Hepatic stellate cell (primary cell): ENCODE measurements at places on chromosomes 16 and 17.
A peak's percentile ranks its signal among the peaks of the same experiment; 100 is the strongest.

DNA sequence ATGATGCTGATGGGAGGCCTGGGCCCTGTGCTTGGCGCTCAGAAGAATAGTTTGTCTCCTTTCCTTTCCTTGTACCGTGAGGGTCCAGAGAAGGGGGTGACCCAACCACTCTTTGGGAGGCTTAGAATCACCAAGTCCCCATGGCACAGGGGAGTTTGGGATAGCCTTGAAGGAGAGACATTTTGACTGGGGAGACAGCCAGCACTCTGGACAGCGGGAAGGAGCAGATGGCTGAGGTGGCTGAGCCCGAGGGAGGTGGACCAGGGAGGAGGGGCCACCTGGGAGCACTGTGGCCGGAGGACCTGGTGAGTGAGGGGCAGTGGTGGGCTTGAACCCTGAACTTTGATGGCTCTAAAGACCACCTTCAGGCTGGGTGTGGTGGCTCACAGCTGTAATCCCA, 18.2 kb downstream of the MGAT5B start:
- DNase-seq = no peak

DNA sequence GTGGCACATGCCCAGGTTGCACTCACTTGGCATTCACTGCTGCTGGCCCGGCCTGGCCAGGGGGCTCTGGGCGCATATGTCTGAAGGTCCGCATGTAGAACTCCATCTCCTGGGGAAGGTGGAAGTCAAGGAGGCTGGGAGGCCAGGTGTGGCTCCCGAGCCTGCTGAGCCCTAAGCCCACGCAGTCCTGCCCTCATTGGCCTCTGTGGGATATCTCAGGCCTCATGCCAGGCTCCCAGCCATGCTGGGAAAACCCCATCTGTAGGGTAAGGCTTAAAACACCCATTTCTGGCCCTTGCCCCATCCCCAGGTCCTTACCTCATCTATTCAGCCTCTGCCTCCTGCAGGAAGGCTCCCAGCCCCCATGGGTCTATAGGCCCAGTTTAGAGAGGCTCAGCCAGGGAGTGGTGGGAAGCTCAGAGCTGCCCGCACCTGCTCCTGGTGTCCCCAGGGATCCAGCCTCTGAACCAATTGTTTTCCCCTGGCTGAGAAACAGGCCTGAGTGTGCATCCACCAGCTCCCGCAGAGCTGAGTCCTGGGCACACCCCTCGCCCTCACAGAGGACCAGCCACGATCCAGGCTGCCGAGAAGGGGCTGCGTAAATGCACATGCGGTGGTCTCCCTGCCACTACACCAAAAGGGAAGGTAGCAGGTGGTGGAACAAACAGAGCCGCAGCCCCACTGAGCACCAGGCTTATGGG, 2.3 kb upstream of the TPPP3 start:
- no peak for DNase-seq

- DNase-seq = no peak
These were observed 105.7 kb downstream of the PITPNC1 start for GRCh38 chr17:67482764-67483163.

GRCh38 chr16:1890024-1890707, 18.2 kb upstream of the MEIOB start:
- no peak for DNase-seq

DNA sequence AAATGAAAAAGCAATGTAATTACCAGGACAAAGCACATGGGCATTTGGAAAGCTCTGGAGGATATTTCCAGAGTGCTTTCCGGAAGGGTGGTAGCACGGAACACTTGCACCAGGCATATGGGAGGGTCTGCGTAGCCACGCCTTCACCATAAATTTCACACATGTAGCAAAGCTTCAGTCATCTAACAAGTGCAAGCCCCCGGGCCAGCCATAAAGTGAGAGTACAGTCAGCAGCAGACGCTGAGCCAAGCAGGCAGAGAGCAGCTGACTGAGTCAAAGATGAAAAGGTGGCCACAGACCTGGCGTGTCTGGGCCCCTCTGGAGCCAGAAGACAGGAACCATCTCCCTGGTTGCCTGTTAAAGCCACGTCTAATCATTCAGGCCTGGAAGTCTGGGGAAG, 130.6 kb downstream of the SEC14L1 start:
- DNase-seq = no peak

DNA sequence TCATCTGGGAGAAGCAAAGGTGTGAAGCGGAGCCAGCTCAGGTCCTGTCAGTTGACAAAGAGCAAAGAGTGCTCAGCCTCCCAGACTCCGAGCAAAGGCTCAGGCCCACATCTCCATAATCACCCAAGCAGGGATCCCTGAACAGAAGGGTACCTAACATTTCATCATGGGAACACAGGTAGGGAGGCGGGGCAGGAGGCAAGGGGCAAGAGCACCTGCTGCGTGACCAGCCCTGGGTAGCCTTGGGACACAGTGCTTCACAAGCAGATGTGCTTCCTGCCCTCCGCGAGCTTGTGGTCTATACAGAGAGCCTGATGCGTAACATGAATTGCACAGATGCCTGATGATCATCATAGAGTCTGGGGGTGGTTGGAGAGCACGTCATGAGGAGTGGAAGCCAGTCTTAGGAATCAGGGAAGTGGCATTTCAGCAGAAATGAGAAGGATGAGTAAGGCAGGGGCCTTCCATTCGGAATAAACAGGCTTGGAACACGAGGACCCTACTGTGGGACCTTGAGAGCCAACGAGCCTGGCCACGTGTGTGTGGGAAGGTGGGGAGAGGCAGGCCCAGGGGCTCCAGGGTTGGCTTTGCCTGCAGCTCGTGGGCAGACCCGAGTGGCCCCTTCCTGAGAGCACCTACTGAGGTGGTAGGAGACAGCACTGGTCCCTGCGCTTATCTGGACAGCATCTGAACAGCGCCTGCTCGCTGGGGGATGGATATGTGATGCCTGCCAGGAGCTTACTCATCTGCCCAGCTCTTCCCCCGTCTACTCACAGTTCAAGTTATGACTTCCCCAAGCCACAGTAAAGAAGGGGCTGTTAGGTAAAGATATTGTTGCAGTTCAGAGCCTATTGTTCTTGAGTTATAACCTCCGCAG, 125.8 kb downstream of the CCDC182 start:
- no peak for DNase-seq

- no peak for DNase-seq
These were observed 112.9 kb downstream of the GP2 start for GRCh38 chr16:20214401-20214800.

DNA sequence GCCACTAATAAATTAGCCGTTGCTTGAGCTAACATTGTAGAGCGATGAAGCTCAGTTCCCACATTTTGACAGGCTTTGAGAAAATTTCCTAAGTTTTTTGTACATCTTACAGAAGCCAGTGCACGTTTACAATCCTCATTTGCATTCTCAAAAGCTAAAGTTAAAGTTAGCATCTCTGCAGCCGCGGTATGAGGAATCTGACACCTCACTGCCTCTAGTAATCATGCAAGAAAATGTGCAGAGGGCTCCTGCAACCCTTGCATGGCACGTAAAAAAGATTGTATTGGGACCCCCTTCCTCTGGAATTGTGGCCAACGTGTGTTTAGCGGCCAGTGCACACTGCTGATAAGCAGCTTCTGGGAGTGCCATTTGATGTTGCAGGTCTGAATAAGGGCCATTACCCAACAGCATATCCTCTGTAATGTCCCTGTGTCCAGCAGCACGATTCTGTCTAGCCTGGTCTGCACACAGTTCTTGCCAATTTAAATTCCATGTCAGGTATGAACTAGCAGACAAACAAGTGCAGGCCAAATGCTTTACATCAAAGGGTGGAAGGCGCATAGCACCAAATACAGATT, 12.4 kb upstream of the ZNF689 start:
- no peak for DNase-seq

DNA sequence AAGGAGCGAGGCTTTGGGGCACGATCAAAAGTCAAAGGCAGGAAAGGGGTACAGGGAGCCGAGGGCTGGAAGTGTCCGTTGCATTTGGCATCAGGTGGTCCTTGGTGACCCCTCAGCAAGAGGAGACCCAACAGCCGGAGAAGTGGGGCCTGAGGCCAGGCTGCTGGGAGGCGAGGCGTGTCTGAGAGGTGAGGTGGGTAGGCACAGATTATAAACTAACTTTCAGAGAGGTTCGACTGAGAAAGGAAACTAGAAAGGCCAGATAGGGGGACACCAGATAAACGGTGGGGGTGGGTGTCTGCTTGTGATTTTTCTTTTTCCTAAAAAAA, 3.6 kb downstream of the PECAM1 start:
- DNase-seq = no peak

DNA sequence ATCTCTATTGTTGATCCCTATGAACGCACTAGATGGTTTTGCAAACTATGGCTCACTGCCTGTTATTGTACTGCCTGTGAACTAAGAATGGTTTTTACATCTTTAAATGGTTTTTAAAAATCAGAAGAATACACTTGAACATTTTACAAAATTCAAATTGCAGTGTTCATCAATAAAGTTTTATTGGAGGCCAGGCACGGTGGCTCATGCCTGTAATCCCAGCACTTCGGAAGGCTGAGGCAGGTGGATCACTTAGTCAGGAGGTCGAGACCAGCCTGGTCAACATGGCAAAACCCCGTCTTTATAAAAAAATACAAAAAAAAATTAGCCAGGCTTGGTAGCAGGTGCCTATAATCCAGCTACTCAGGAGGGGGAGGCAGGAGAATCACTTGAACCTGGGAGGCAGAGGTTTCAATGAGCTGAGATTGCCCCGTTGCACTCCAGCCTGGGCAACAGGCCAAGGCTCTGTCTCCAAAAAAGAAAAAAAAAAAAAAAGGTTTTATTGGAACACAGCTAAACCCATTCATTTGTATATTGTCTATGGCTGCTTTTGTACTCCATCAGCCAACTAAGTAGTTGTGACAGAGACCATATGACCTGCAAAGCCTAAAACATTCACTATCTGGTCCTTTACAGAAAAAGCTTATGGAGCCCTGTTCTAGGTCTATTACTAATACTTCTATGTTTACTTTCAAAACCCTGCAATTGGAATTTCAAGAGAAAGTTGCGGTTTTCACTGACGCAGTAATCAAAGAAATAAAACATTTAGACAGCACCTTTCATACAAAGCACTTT, 18.9 kb downstream of the IKZF3 start:
- no peak for DNase-seq

GRCh38 chr17:79749156-79749815, 18.5 kb downstream of the ENPP7 start:
- peak; percentile 62 for DNase-seq

DNA sequence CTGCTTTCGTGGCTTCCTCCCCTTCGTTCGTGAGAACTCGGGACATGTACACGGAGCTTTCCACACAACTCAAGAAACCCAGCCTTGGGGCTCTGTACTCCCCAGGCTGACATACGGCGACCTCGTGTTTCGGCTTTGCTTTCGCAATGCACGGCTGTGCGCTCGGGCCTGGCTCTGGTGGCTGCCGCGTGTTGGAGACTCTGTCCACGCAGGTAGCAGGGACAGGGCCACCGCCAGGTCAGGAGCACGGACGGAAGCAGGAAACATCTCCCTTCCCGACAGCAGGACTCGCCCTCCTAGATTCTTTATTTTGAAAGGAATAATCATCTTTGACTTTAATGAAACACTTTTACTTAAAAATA, 17.3 kb downstream of the UTS2R start:
- no peak for DNase-seq

GRCh38 chr16:31108794-31109558, 790 bp downstream of the BCKDK start:
- DNase-seq = no peak

DNA sequence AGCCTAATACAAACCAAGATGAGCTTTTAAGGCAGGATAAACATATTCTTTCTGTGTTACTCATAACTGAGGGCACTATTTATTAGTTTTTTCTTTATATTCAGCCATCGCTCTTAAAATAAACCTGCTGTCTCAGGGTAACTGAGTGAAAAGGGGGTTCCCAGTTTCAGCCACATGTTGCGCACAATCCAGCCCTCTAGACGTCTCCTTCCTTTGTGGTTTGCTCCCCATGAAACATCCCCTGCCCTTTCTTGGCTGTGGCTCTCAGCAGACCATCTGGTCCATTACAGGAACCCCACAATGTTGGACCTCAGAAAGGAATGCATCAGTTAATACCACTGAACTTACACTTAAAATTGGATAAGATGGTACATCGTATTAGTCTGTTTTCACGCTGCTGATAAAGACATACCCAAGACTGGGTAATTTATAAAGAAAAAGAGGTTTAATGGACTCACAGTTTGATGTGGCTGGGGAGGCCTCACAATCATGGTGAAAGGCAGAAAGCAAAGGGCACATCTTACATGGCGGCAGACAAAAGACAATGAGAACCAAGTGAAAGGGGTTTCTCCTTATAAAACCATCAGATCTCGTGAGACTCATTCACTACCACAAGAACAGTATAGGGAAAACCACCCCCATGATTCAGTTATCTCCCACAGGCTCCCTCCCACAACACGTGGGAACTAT, 12.6 kb upstream of the IL21R start:
- no peak for DNase-seq

DNA sequence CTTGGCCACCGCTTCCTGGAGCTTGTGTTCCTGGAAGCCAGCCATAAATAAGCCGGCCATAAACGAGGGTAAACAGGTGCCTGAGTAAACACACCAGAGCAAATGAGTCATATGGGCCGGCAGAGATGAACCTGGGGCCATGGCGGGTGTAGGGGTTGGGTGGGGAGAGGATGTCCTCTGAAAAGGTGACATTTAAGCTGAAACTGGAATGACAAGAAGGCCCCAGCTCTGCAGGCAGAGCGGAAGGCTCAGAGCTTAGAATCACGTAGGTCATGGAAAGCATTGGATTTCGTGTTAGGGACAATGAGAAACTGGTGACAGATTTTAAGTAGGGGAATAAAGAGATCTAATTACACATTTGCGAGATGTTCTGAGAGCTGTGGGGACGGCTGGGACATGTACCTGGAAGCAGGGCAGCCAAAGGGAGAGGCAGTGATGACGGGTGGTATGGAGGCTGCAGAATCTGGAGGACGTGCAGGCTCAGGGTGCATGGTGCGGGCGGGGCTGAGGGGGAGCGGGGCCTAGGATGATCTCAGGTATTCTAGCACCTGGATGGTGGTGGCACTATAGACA, 8.1 kb upstream of the DNASE1 start:
- DNase-seq = no peak

- DNase-seq = no peak
These were observed 25.3 kb upstream of the PHAF1 start for GRCh38 chr16:67084345-67085028.

- DNase-seq = no peak
These were observed 2.0 kb downstream of the GH1 start for GRCh38 chr17:63916566-63917185.

DNA sequence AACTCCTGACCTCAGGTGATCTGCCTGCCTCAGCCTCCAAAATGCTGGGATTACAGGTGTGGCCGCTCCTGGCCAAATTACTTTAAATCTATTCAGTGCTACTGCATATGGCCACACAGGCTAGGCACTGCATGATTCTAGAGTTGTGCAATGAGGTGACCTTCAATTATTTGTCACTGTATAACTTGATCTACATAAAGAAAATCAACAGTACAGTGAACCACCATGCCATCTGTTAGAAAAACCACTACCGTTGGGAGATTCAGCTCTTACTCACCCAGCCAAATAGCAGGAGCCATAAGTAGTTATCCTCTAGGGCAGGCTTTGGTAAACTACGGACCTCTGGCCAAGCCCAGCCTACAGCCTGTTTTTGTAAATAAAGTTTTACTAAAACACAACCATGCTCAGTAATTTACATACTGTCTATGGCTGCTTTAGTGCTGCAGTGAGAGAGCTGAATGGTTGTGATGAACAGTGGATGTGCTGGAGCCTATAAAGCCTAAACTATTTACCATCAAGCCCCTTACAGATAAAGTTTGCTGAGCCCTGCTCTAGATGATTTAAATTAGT, 40.7 kb upstream of the TANC2 start:
- DNase-seq = no peak

- DNase-seq = no peak
These were observed 60.8 kb downstream of the SOCS3 start for GRCh38 chr17:78299049-78299448.
